Stimulated activated CD4-positive, alpha-beta T cell treated with anti-CD3 and anti-CD28 coated beads, Interleukin-12 subunit alpha, Interleukin-12 subunit beta, amount 100 ng/mL, for 24 hours (primary cell): ENCODE measurements at places on chromosomes 12 and 14.

- no peak for DNase-seq
These were observed 44.1 kb downstream of the SMIM41 start for GRCh38 chr12:52123487-52124186.

DNA sequence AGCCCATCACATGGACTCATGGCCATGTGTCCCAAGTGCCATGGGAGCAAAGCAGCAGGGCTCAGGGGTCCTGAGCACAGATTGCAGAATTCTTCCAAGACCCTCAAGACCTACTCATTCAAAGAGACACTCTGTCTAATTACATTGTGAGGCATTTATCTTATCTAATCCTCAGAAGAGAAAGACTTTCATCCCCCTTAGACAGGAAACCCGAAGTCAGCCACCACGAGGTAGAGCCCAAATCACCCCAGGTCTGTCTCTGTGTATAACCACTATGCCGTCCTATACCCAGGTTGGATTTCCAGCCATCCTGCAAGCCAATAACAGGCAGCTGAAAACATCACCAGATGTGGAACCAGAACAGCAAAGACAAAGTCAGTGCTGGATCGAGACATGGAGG lies 8.9 kb upstream of the BCL11B start:
- no peak for DNase-seq

- no peak for DNase-seq
These were observed 876.0 kb downstream of the RPS29 start for GRCh38 chr14:48710133-48710532.

DNA sequence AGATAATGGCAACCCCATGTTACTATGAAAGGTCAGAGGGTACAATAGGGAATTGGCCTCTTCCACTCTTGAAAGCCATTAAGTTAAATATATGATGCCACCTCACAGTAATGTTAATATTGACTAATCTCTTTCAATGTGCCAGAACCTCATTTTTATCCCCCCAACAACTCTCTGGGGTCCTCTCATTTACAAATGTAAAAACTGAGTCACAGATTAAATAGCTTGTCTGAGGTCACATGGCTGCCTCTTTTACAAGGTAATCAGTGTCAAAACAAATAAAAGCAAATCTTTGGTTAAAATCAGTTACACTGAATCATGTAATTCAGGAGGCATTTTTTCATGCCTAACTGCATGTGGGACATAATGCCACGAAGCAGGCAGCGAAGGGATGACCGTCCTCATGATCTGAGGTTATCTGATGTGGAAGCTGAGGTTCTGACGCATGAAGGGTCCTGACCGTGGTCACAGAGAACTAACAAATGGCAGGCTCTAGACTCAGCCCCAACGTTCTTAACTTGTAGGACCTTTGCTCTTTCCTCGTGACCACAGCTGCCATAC lies 78.5 kb downstream of the PTPN21 start:
- DNase-seq = no peak

GRCh38 chr14:24409192-24409591 lies 10.4 kb downstream of the NYNRIN start:
- no peak for DNase-seq

DNA sequence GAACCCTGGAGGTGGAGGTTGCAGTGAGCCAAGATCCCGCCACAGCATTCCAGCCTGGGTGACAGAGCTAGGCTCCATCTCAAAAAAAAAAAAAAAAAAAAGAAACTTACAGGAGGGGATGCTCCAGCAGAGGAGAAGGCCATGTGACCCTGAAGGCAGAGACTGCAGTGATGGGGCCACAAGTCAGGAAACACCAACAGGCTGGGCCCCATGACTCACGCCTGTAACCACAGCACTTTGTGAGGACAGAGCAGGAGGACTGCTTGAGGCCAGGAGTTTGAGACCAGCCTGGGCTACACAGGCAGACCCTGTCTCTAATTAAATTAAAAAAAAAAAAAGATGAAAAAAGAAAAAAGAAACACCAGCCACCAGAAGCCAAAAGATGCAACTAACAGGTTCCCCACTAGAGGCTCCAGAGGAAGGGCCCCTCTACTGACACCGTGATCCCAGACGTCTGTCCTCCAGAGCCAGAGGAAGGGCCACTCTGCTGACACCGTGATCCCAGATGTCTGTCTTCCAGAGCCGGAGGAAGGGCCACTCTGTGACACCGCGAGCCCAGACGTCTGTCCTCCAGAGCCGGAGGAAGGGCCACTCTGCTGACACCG lies 9.1 kb upstream of the GLT1D1 start:
- no peak for DNase-seq

- DNase-seq = no peak
These were observed 144.4 kb upstream of the PWP1 start for GRCh38 chr12:107541001-107541705.

- DNase-seq = no peak
These were observed 17.1 kb upstream of the YBX3 start for GRCh38 chr12:10740182-10740581.

DNA sequence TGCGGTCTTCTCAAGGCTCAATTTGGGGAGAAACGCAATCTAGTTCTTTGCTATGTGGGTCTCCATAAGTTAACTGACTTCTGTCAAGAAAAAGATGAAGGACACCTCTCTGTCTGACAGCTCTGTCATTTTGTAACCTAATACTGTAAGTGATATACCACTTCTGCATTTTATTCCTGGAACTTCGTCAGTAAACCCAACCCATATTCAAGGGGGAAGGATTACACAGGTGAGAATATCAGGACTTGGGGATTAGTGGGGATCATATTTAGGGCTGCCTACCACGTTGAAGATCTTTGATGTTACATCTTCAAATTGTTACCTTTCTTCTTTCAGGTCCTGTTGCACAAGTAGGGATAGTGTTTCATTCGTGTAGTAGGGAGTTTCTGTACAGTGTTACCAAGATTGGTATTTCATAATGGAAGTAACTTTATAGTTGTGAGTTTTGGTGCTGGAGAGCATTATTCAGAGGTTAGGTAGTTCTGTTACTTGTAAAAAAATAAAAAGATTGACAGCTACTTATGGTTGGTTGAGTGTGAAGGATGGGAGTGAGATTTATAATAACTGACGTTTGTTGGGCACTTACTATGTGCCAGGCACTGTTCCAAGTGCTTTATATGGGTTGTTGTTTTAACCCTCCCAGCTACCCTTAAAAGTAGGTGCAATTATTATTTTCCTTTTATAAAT lies 1.6 kb downstream of the TMEM260 start:
- no peak for DNase-seq

DNA sequence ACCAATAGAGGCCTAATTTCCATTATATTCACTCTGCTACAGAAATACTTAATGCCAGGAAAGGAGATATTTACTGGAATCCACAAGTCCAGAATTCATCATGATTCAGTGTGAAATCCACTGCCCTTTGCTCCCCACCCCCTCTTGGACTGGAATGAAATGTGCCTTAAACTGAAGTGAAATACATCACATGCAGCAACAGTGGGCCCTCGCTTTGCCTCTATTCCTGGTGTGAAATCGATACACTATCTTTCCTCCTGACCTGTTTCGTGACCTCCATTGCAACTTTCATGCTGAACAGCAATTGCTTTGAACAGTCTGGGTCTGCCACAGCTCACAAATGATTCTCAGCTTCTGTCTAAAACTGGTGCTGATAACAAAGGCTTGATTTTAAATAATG lies 100.6 kb downstream of the NPAS3 start:
- no peak for DNase-seq

DNA sequence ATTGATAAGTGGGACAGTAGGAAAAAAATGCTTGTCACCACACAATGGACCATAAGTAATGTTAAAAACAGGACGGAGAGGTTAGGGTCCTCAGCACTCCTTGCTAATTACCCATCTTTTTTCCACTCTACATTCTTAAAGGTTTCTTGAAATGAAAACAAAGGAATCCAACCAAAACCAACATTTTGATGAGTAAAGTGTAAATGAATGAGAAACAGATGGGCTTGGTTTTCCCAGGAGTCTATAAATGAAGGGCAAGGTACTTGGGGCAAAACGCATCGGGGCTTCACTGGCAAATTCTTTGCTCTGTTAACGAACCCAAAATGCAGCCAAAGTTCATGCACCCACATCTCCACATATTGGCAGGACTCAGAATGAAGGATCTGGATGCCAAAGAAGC lies 129.2 kb upstream of the BMP4 start:
- no peak for DNase-seq

DNA sequence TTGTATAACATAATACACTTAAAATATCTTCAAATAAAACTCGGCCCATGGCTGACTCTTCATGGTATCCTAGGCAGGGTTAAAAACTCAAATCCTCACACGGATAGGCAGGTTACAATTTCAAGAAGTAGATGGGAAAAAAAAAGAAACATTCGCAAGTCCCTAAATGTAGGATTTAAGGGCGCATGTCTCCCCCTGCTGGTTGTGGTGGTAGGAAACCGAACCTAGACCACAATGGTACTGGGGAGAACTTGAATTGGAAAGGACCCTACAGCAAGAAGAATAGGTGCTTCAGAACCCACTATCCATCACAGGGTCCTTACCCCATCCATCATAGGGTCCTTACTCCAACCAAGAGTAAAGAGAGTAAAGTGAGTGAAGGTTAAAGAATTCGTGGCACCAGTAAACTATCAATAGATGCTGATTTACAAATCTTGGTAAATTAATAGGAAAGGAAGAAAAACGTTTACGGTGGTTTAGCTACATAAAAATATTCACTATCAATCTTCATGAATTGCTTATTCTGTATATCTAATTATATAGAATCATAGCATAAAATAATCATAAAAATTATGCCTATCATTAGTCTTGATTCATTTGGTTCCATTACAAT lies 3.3 kb upstream of the CIPC start:
- peak; percentile 77 for DNase-seq

- DNase-seq = no peak
These were observed 8.6 kb downstream of the GIT2 start for GRCh38 chr12:109987615-109988014.

- no peak for DNase-seq
These were observed 1.9 kb downstream of the LRCOL1 start for GRCh38 chr12:132608231-132609171.

GRCh38 chr14:92360651-92361370 lies 37.8 kb downstream of the SLC24A4 start:
- DNase-seq = no peak

DNA sequence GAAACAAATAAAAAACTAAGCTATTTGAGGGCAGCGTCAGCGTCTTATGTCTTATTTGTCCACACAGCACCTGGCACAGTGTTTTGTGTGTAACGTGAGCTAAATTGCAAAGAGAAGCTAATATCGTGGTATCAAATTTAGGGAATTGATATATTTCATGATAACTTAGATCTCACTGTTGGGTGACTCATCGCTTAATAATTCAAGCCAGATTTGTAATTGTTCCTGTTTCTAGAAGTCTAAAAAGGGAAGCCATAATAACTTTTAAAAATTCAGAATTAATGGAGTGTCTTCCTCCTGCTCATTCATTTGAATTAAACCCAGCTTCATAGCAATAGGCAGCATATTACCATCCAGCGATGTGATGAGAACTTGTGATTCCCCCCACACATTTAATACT lies 214.7 kb downstream of the PDZRN4 start:
- no peak for DNase-seq

GRCh38 chr12:69653703-69654102 lies 43.0 kb upstream of the LRRC10 start:
- no peak for DNase-seq

DNA sequence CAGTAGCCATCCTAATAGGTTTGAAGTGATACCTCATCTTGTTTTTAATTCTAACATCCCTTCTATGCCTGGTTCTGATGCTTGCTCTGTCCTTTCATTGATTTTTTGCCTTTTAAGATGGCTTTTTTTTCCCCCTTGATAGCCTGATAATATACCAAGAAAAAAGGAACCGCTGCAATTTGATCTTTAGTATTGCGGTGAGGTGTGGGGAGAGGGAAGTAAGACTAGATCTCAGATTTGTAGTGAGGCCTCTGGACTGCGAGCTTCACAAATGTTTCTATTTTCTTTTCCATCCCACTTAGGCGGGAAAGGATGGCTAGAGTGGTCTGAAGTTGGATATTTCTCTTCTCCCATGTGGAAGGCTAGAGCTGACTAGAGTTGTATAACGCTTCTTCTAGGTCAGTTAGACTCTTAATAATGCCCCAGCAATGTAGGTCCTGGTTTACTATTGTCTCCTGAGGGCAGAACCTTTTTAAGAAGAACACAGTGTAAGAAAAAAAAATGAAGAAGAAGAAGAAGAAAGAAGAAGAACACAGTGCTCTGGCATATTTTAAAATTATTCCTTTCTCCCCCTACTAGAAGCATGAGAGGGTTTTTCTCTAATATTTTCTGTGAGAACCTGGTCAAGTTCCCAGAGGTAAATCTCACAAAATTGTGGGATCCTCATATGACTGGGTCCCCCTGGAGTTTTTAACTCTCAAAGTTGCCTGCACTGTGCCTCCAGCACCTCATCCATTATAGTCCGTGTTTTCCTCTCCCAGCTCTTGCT lies 11.9 kb upstream of the KLRB1 start:
- no peak for DNase-seq

DNA sequence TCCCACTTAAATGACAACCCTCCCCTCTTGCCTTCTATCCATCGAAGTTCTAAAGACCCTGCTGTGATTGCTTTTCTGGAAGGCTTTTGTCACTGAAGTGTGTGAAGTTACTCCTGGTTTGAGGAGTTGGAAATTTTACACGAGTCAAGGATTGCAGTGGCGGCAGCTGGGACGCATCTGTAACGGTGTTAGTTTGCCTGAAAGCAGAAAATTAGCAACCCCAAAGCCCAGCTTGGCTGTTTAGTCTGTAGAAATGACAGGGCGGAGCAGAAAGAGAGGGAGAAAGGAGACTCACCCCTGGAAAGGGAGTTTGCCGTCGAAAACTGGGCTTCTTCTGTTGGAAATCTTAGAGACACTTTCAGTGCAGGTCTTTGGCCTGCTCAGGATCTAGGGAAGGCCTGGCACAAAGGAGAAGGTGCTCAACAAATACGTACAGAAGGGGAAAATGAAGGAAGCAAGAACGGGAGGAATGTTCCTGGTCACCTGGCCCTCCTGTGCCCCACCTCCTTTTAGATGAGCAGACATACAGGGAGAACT lies 931 bp upstream of the MYF5 start:
- no peak for DNase-seq

DNA sequence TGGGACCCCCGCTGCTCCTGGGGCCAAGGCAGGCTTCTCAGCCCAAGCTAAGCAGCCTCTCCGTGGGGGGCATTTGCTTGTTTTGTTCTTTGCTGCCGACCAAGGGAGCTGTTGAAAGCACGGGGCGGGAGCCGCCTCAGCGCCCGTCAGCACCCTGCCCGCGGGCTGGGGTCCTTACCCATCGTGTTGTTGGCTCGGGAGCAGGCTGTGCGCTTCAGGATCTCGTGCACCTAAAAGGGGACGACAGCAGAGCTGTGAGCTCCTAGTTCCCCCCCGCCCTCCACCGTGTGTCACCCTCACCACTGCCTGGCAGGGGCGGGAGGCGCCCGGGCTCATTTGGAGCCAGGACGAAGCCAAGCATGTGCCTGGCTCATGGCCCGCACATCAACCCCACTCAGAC lies 117.5 kb downstream of the ANO2 start:
- no peak for DNase-seq

- no peak for DNase-seq
These were observed 830 bp upstream of the MIS18BP1 start for GRCh38 chr14:45253754-45254310.

DNA sequence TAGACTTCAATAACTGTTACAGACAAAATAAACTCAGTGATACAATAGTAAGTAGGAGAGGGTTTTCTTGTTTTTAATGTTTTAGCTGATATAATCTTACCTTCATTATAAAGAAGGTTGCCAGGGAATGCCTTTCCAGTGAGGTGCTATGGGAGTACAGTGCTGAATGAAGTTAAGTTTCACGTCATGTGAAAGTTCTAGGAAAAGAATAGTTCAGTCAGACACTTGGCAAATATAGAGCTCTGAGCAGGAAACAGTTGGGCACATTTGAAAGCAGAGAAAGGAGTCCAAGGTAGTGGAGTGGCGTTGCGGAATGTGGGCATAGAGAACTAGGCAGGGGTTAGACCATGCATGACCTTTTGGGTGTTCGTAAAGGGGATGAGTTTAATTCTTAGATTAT lies 88.6 kb upstream of the DCN start:
- no peak for DNase-seq
